Endodermal cell (in vitro differentiated cells): ENCODE measurements at places on chromosomes 6 and 20. TPM values are rescaled to one million over a fixed set of nuclear protein-coding genes. Genes with fewer than 3 reads are reported as not detected.

HDAC2 gene
- 226 to 335 TPM (median 323 TPM) in 3 replicates for total RNA-seq

BTN1A1 gene
- total RNA-seq = 0.11 TPM in 1 of 3 replicates, not detected in the others

LY86 gene
- total RNA-seq = not detected in 3 replicates

LGSN gene
- total RNA-seq = 0.37 TPM in 1 of 2 replicates, not detected in the other

OOEP gene
- total RNA-seq = not detected in 2 replicates

WDR46 gene
- total RNA-seq = 25.5 to 42.9 TPM (median 41.4 TPM) in 3 replicates

TUBE1 gene
- 27.7 to 35.5 TPM (median 29.0 TPM) in 3 replicates for total RNA-seq

BHLHE23 gene
- not detected in 2 replicates for total RNA-seq

TBX18 gene
- 1.3 and 1.5 TPM in 2 replicates for total RNA-seq

KCNK15 gene
- 0.22 to 0.96 TPM in 2 of 3 replicates, not detected in the other for total RNA-seq

BCAS1 gene
- total RNA-seq = not detected in 2 replicates

CD109 gene
- total RNA-seq = 1.9 and 2.0 TPM in 2 replicates

ANKRD60 gene
- not detected in 3 replicates for total RNA-seq

F13A1 gene
- 0.61 to 1.1 TPM (median 0.84 TPM) in 3 replicates for total RNA-seq

COL12A1 gene
- 0.64 and 0.84 TPM in 2 replicates for total RNA-seq

ADGB gene
- 0.37 TPM in 1 of 2 replicates, not detected in the other for total RNA-seq

FITM2 gene
- total RNA-seq = 2.3 to 2.9 TPM (median 2.3 TPM) in 3 replicates

IL20RA gene
- 0.38 and 0.57 TPM in 2 replicates for total RNA-seq

CD24 gene
- total RNA-seq = 392 to 469 TPM (median 403 TPM) in 3 replicates
